ENCODE measurements at places on chromosomes 3 and 15.
A peak's percentile ranks its signal among the peaks of the same experiment; 100 is the strongest.

GRCh38 chr3:152026033-152026556 lies 152.7 kb downstream of the SUCNR1 start:
- no peak overlapping the region for H3K4me3 ChIP-seq
- no peak for DNase-seq
- H3K4me1 ChIP-seq = no peaks in the 10 kb centered on the region
- H3K27me3 ChIP-seq = no peaks in the 10 kb centered on the region

- H3K27ac ChIP-seq = no peak overlapping the region
- no peak for DNase-seq
- no peaks in the 10 kb centered on the region for H3K27me3 ChIP-seq
- H3K4me1 ChIP-seq = peaks cover 6% of the 10 kb centered on the region
Measured at GRCh38 chr3:8499181-8499611, 2.4 kb upstream of the LMCD1 start.

DNA sequence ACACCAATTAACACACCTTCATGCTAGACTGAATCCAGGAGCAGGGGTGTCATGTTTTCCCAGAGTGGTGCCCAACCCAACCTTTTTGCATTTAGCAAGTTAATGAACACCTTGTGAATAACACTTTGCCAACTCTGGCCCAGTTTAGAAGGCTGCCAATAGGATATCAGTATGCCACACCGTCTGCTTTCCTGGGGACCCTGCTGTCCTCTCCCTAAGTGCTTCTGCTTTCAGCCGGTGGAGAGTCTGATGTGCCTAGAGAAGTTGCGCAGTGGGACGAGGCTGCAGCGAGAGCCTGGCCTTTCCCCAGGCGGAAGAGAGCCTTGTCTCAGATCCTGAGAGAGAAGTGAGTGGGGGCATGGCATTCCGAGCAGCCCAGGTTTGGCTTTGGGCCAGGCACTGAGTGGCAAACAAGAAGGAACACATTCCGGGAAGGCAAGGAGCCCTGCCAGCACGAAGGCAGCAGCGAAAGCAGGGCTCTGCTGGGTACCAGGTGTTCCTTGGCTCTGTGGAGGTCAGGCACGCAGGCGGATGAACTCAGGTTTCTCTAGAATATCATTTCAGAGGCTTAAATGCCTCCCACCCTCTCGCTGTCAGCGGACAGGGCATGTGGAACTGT lies 36.9 kb downstream of the SENP8 start:
- peaks cover 23% of the 10 kb centered on the region for H3K4me1 ChIP-seq
- peak overlapping the region; percentile 63 for H3K4me3 ChIP-seq
- H3K36me3 ChIP-seq = no peaks in the 10 kb centered on the region
- H3K27me3 ChIP-seq = no peaks in the 10 kb centered on the region
- DNase-seq = peak; percentile 96

DNA sequence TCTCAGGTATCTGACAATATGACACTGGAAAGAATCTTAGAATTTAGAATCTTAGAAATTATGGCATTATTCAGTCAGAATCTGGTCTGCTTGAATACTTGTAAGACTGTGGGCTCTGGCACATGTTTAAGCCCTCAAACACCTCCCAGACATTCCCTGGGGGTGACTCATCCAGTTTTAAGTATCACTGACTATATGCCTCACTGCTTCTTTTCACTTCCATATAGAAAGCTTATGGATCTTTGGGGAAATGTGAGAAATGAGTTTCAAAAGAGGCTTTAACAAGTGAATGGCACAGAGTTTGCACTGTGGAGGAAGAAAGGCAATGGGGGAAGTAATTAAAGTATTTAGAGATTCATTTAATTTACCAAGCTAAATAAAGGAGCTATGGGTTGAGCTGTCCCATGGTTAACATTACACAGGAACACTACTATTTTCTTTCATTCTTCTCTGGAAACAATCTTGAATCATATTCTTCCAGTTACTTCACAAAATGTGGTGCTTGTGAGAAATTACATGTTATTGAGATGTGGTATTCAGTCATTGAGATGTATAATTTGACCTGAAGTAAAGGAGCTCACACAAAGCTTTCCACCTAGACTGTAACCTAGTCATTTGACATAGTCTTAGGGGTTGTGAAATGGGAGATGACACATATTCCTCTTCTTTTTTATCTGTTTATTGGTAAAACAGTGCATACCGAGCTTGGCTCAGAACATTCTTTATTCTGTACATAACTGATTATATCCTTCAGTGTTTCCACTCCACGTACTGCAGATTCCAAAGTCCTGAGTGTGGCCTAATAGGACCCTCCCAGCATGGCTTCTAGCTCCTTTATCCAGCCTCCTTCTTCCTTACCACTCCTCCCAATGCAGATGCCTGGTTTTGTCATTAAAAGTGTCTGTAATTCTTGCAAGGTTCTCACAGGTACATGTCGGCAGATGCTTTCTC lies 544.6 kb upstream of the NECTIN3 start:
- H3K36me3 ChIP-seq = no peaks in the 10 kb centered on the region
- H3K27me3 ChIP-seq = no peaks in the 10 kb centered on the region
- DNase-seq = no peak
- no peaks in the 10 kb centered on the region for H3K4me1 ChIP-seq
- no peak overlapping the region for H3K4me3 ChIP-seq

- H3K4me1 ChIP-seq = peaks cover 57% of the 10 kb centered on the region
- H3K4me3 ChIP-seq = no peak overlapping the region
- no peak overlapping the region for H3K27ac ChIP-seq
- peak; percentile 35 for DNase-seq
- H3K27me3 ChIP-seq = no peaks in the 10 kb centered on the region
- H3K36me3 ChIP-seq = peaks cover 4% of the 10 kb centered on the region
Measured at GRCh38 chr3:184158404-184158803, 3.2 kb downstream of the DVL3 start.

- no peak overlapping the region for H3K4me3 ChIP-seq
- no peaks in the 10 kb centered on the region for H3K36me3 ChIP-seq
- no peak for DNase-seq
- H3K27ac ChIP-seq = no peak overlapping the region
- H3K27me3 ChIP-seq = no peaks in the 10 kb centered on the region
Measured at GRCh38 chr3:16543242-16543864, 29.9 kb upstream of the RFTN1 start.

GRCh38 chr3:76097589-76097969 lies 312.2 kb upstream of the ZNF717 start:
- no peaks in the 10 kb centered on the region for H3K36me3 ChIP-seq
- no peak for DNase-seq
- H3K27ac ChIP-seq = no peak overlapping the region
- no peaks in the 10 kb centered on the region for H3K27me3 ChIP-seq

- H3K4me1 ChIP-seq = no peaks in the 10 kb centered on the region
- no peaks in the 10 kb centered on the region for H3K27me3 ChIP-seq
- no peak overlapping the region for H3K4me3 ChIP-seq
- H3K27ac ChIP-seq = no peak overlapping the region
- no peaks in the 10 kb centered on the region for H3K36me3 ChIP-seq
Measured at GRCh38 chr3:128950223-128950938, 43.5 kb downstream of the CFAP92 start.

- DNase-seq = no peak
- H3K27ac ChIP-seq = no peak overlapping the region
- no peaks in the 10 kb centered on the region for H3K27me3 ChIP-seq
- H3K4me3 ChIP-seq = no peak overlapping the region
- no peaks in the 10 kb centered on the region for H3K36me3 ChIP-seq
Measured at GRCh38 chr15:71312731-71313460, 197.6 kb downstream of the THSD4 start.

- H3K4me1 ChIP-seq = peaks cover 12% of the 10 kb centered on the region
- DNase-seq = no peak
- H3K36me3 ChIP-seq = no peaks in the 10 kb centered on the region
- no peak overlapping the region for H3K4me3 ChIP-seq
- H3K27ac ChIP-seq = no peak overlapping the region
Measured at GRCh38 chr3:54967731-54968161, 39.9 kb upstream of the LRTM1 start.

GRCh38 chr3:183038221-183038620 lies 57.9 kb upstream of the DCUN1D1 start:
- no peaks in the 10 kb centered on the region for H3K4me1 ChIP-seq
- no peak overlapping the region for H3K4me3 ChIP-seq
- no peaks in the 10 kb centered on the region for H3K27me3 ChIP-seq
- H3K27ac ChIP-seq = no peak overlapping the region
- peaks cover 91% of the 10 kb centered on the region for H3K36me3 ChIP-seq

GRCh38 chr3:71579935-71580406 lies 3.6 kb downstream of the FOXP1 start:
- no peak for DNase-seq
- H3K36me3 ChIP-seq = no peaks in the 10 kb centered on the region
- H3K27ac ChIP-seq = peak overlapping the region; percentile 96
- no peaks in the 10 kb centered on the region for H3K27me3 ChIP-seq

DNA sequence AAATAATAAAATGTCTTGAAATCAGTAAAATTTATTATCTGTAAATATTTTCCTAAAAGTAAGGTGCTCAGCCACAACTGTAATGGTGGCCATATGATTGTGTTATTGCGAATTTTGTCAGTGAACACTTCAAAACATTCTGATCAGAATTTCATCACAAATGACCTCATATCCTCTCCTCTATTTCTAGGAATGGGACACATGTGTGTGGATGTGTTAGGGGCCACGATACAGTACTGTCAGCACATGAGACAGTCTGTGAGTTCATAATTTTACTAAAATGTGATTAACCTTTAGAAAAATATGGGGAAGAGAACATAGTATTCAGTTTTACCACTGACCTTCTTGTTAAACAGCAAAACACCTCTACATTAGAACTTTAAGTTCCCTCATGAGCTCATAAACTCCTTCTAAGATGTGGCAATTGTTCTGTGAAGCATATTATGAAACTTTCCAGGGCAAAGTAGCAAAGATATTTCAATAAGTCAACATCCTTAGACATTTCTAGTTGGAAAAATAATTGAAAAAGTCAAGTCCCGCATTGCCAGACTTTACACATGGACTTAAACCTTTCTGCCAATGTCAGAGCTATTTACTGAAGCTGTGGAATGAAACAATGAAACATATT lies 158.2 kb upstream of the ABI3BP start:
- H3K4me3 ChIP-seq = no peak overlapping the region
- no peak for DNase-seq
- H3K27me3 ChIP-seq = no peaks in the 10 kb centered on the region
- H3K36me3 ChIP-seq = no peaks in the 10 kb centered on the region
- no peaks in the 10 kb centered on the region for H3K4me1 ChIP-seq

GRCh38 chr15:56371495-56372147 lies 6.4 kb downstream of the TEX9 start:
- DNase-seq = no peak
- H3K27ac ChIP-seq = no peak overlapping the region
- H3K36me3 ChIP-seq = no peaks in the 10 kb centered on the region
- no peaks in the 10 kb centered on the region for H3K27me3 ChIP-seq

DNA sequence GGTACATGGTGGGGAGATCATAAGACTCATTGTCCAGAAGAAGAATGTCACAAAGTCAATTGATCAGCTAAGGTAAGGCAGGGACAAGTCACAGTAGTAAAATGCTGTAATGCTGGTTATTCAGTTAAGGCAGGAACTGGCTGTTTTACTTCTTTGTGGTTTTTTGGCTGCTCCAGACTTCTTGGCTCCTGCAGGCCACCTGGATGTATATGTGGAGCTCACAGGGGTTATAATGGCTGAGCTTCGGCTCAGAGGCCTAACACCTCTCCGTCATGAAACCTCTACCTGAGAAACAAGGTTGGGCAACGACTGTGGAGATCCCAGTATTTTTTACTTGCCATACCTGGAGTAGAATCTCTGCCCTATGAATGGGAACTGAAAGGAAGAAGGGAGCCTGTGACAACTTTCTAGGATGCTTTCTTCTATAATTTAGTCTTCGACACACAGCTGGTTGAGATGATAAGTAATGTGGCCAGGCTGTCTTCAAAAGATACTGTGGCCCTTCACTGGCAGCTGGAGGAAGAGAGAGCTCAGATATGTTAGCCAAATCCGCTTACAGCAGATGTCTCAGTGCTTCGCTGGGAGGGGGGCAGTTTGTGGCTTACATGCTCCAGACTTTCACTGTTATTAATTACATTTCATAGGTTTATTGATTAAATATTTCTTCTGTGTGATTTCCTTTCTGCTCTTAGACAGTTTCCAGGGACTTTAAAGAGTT lies 887.8 kb downstream of the IGSF11 start:
- no peaks in the 10 kb centered on the region for H3K4me1 ChIP-seq
- H3K27ac ChIP-seq = no peak overlapping the region
- no peaks in the 10 kb centered on the region for H3K27me3 ChIP-seq
- DNase-seq = no peak
- H3K36me3 ChIP-seq = no peaks in the 10 kb centered on the region
- H3K4me3 ChIP-seq = no peak overlapping the region

DNA sequence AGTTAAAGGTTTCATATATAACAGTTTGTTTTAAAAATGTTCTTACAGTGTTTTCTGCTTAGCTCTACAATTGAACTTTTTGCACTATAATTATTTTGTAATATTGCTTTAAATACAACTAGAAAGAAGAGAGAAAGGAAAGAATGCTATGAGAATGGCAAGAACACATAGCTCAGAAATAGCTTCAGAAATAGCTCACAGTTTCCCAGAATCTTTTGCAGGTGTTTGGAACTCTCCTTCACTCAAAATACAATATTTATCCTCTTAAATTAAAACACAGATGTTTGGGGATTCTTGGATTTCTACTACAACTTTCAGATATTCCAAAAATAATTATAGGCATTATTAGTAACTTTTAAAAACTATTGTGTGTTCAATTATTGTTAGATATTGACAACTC lies 658.0 kb upstream of the DPPA4 start:
- H3K27ac ChIP-seq = no peak overlapping the region
- H3K4me1 ChIP-seq = no peaks in the 10 kb centered on the region
- no peak overlapping the region for H3K4me3 ChIP-seq

- no peak overlapping the region for H3K4me3 ChIP-seq
- H3K27ac ChIP-seq = no peak overlapping the region
- peaks cover 56% of the 10 kb centered on the region for H3K4me1 ChIP-seq
- no peaks in the 10 kb centered on the region for H3K27me3 ChIP-seq
- no peaks in the 10 kb centered on the region for H3K36me3 ChIP-seq
- DNase-seq = no peak
Measured at GRCh38 chr3:12629560-12629959, 34.4 kb downstream of the RAF1 start.

DNA sequence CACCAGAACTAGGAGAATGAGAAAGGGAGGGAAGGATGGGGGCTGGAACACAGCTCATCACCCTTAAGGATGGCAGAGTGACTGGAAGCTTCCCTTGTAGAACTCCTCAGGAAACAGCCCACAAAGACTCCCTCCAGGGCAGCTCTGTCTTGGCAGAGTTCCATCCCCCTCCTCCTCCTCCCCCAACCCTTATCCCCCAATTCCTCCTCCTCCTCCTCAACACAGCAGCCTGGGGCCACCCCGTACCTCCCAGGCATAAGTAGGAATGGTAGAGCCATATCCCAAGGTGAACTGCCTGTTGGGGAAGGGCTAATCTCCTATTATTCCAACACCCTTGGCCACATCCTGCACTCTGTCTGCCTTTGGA lies 38.8 kb downstream of the ADCY5 start:
- H3K27me3 ChIP-seq = no peaks in the 10 kb centered on the region
- H3K27ac ChIP-seq = no peak overlapping the region
- H3K4me3 ChIP-seq = no peak overlapping the region
- DNase-seq = no peak
- no peaks in the 10 kb centered on the region for H3K36me3 ChIP-seq

DNA sequence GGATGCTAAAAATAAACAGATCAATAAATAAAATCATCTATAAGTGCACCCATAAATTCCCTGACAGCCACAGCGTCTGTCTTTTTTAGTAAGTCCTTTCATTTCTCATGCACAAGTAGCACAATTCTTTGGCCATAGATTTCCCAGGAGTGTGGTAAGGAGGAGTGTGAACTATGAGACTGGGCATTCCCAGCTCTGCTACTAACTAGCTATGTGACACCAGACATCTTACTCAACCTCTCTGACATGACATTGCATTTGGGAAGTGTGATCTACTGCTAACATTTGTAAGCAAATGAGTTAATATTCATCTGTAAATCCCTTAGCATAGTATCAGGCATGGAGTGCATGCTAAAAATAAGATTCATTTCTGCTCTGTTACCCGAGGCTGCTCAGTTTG lies 301.7 kb downstream of the NTRK3 start:
- H3K36me3 ChIP-seq = no peaks in the 10 kb centered on the region
- H3K4me1 ChIP-seq = no peaks in the 10 kb centered on the region
- H3K4me3 ChIP-seq = no peak overlapping the region
- H3K27ac ChIP-seq = no peak overlapping the region
- DNase-seq = no peak

Measured in upper lobe of right lung (tissue), 1 donor.